ENCODE measurements at places on chromosomes 11 and 22.

DNA sequence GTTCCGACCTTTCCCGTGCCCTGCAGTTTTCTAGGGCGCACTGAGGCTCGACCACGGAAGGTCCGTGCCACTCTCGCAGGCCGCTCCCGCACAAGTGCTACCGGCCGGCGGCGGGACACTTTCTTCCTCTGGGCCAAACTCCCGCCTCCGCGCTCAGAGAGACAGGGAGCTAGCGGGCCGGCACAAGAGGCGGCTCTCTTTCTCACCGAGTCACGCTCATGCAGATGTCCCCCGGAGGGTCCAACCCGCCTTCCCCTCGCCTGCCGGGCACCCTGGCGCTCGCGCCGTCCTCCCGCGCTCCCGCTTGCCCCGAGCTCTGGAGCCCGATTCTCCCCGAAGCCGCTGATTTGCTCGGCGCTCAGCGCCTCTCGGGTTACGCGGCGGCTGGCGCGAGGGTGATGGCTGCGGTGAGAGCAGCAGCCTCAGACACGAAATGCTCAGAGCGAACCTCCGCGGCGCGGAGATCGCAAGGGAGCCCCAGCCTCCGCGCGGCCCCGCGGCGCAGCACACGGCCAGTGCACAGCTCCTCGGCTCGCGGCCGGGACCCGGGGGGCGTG is 1.0 kb downstream of the LMO1 start:
- DNase-seq: peak; percentile 27

- DNase-seq: no peak
These were observed 787.7 kb downstream of the NTM start for GRCh38 chr11:132158091-132158490.

DNA sequence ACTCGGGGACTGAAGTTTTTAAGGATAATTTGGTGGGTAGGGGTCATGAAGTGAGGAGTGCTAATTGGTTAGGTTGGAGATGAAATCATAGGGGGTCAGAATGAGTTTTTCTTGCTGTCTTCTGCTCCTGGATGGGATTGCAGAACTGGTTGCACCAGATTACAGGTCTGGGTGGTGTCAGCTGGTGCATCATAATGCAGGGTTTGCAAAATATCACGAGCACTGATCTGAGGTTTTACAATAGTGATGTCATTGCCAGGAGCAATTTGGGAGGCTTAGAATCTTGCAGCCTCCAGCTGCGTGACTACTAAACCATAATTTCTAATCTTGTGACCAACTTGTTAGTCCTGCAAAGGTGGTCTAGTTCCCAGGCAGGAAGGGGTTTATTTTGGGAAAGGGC is 46.4 kb upstream of the CALCB start:
- DNase-seq: no peak

DNA sequence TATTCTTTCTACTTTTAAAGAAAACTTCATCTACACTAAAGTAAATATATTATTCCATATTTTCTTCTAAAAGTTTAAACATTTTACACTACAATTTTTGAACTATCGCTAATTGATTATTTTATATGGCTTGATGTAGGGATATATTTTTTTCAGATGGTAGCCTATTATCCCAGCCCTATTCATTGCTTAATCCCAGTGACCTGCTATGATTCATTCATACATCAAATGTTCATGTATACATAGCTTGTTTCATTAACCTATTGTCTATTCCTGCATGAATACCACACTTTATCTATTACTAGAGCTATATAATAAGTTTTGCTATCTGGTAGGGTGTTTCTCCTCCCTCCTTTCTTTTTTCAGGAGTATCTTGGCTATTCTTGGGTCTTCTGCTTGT is 5.0 kb upstream of the ROBO4 start:
- DNase-seq: no peak

GRCh38 chr11:65663639-65664200 is 1.0 kb upstream of the RELA start:
- DNase-seq: no peak

GRCh38 chr22:24741769-24742168 is 32.8 kb downstream of the PIWIL3 start:
- no peak for DNase-seq

DNA sequence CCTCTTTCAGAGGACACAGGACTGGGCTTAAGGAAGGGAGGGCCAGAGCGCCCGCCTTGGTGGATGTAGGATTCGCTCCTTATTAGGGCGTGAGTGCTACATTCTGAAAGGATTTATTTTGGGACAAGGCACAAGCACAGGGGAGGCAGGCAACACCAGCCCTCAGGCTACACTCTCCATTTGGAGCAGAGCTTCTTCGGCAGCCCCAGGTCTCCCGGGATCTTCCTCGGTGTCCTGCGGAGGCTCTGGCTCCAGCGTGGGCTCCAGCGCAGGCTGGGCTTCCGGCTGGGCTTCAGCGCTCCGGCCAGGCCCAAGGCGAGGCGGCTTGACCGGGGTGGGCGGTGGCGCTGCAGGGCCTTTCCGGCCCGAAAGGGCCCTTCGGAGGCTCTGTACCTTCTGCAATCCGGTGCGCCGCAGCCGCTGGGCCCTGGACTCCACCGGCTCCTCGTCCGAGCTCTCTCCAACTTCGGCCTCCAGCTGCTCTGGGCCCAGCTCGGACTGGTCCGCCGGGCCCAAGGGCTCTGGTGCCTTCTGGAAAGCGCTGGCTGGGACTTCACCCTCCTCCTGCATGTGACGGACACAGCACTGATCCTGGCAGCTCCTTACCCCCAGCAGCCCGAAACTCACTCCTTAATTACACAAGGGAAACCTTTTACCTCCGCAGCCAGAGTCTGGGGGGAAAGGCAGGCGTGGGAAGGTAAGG is 1.1 kb downstream of the CAVIN3 start:
- no peak for DNase-seq

GRCh38 chr11:19742588-19743292 is 30.1 kb downstream of the NAV2 start:
- DNase-seq: peak; percentile 60

- DNase-seq: no peak
These were observed 9.4 kb downstream of the TREH start for GRCh38 chr11:118670063-118670462.

DNA sequence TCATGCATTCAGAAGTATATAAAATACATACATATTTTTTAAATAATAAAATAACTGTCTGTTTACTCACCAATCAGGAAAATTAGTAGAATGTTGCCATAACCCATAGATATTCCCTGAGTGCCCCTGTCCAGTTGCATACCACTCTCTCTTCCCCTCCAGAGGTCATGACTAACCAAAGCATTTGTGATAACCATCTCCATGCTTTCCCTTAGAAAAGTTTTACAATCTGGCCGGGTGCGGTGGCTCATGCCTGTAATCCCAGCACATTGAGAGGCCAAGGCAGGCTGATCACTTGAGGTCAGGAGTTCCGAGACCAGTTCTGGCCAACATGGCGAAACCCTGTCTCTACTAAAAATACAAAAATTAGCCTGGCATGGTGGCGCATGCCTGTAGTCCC is 33.2 kb upstream of the LDHA start:
- no peak for DNase-seq

GRCh38 chr11:13292970-13293369 is 15.4 kb downstream of the BMAL1 start:
- DNase-seq: no peak

DNA sequence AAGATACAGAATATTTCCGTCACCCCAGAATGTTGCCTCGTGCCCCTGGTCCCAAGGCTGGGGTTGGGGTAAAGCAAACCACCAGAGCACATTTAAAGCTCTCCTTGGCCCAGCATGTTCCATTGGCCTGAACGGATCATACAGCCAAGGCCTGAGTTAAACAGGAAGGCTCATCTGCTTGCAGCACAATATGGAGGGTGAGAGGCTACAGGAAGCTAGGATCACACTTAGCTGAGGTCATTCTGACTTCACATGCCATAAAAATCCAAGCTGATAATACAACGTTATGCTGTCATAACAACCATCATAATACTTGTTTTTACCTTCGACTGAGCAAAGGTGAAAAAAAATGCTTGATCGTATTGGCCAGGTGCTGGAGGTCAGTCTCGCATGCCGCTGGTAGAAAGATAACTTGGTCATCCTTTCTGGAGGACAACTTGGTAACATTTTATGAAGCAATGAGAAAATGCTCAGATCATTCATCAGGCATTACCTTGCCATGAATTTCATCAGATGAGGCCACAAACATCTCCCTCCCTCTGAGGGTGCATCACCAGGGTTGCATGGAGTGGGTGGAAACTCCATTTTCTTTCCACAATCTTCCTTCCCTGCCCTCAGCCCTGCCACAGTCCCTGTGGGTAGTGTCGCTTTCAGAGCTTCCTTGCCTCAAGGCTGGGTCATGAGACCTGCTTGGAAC is 31.9 kb upstream of the RTL6 start:
- no peak for DNase-seq

DNA sequence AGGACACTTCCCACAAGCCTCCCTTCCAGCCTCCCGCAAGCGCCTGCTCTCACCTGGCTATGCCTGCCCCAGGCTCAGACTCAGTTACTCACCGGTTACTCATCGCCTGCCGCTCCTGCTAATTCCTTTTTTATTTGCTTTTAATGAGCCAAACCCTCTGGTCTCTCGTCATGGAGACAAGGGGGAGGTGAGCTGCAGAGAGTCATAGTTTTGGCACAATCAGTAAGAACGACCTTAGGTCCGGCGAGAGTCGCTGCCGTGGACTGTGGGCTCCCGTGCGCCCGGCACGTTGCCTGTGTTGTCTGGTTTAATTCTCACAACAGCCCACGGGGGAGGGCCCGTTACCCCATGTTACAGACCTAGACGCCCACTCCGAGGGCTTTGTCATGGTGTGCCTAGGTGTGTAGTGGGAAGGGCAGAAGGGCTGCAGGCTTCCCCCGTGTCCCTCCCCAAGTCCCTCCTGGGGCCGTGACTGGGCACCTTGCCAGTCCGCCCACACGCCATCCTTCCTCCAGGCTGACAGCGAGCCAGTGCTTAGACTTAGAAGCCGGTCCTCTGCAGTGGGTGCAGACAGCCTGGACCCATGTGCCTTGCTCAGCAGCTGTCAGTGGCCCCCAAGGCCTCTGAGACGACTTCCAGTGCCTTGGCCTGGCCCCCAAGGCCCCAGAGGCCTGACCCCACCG is 42.2 kb downstream of the WNT7B start:
- peak; percentile 16 for DNase-seq

- no peak for DNase-seq
These were observed 126.3 kb upstream of the CARD18 start for GRCh38 chr11:105265845-105266244.

GRCh38 chr22:50175921-50176849 is 5.7 kb downstream of the PANX2 start:
- DNase-seq: no peak
